ENCODE measurements at places on chromosomes 16 and 17.

DNA sequence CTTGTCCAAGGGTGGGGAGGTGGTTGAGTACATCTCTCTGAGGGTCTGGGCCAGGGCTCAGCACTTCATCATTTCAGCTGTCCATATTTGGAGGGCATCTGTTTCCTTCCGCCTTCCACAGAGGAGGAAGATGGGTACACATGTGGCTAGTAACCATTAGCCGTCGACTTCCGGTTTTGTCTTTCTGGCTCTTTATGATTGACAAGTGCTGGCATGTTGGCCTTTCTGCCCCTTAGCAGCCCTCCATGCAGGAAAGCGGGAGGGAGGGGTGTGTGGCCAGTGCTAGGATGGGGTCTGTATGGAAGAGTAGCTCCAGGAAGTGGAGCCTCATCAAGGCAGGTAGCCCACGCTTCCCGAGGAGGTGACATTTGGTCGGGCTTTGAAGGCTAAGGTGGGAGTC lies 69.6 kb downstream of the RAI1 start:
- DNase-seq = no peak

GRCh38 chr17:43601280-43602039 lies 55.3 kb upstream of the ETV4 start:
- no peak for DNase-seq

GRCh38 chr17:69117855-69118784 lies 23.6 kb downstream of the ABCA6 start:
- DNase-seq = no peak

GRCh38 chr17:39782980-39783379 lies 45.2 kb downstream of the GRB7 start:
- no peak for DNase-seq

DNA sequence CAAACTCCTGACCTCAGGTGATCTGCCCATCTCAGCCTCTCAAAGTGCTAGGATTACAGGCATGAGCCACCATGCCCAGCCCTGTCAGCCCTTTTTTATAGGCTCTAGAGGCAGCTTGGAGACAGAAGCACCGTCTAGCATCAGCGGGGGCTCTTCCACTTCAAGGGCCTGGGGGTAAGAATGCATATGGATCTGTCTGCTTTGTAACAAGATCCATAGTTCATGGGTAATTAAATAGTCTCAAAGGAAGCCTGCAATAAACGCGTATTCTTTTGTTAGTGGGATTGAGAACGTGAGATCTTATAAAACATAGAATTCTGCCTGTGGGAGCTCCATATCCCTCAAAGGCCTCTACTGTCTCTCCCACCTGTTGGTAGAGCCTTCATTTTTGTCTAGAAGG lies 142.1 kb downstream of the SHISA6 start:
- DNase-seq = no peak

GRCh38 chr17:51419476-51419875 lies 159.1 kb downstream of the UTP18 start:
- no peak for DNase-seq

DNA sequence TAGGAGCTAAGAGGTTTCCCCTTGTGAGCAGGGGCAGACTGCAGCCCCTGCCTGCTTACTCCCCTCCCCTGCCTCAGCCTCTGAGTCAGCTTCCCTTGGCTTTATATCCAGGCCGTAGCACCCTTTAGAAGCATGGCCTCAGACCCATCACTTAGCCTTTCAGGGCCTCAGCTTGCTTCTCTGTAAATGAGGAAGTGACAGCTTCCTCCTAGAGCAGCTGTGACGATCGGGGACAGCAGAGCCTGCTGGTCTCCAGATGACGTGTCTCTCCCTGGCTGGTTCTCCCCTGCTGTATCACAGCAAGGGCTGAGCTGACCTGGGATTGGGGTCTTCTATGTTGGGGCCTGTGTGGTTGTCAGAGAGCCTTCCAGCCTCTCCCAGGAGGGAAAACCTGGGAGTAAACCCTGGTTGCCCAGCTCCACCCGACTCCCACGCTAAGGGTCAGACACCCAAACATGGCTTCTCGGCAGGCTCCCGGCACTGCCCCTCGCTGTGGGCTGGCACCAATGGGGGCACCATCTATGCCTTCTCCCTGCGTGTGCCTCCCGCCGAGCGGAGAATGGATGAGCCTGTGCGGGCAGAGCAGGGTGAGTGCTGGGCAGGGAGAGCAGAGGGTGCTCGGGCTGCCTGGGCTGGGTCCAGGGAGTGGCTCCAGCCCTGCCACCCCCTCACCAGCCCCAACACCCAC lies 16.3 kb upstream of the MYO15B start:
- DNase-seq = no peak

- no peak for DNase-seq
Observed at GRCh38 chr16:24088767-24089166, 167.4 kb upstream of the CACNG3 start.

GRCh38 chr16:27486344-27486743 lies 63.4 kb downstream of the GTF3C1 start:
- no peak for DNase-seq

- DNase-seq = no peak
Observed at GRCh38 chr17:41327411-41328120, 12.1 kb upstream of the KRTAP17-1 start.

DNA sequence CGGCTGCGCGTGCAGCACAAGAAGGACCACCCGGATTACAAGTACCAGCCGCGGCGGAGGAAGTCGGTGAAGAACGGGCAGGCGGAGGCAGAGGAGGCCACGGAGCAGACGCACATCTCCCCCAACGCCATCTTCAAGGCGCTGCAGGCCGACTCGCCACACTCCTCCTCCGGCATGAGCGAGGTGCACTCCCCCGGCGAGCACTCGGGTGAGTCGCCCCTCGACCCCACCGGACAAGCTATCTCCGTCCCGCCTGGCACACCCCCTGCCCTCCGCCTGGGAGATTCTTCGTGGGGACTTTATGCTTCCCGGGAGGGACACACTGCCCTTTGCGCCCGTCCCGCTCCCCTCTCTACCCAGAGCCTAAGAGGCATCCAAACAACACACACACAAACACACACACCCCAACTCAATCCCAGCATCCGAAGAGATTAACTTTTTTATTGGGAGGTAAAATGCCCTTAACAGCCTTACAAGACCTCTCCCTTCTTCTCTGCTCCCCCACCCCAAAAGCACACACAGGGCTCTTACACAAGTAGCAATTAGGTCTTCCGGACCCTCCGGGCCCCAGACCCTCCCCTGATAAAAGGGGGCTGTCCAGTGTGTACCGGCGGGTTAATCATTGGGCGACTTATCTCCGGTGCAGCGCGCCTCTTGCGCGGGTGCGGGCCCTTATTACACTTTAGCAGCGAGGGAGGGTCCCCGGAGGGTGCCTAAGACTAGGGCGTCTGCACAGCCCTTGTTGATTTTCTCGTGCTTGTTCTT lies 2.1 kb downstream of the SOX9 start:
- DNase-seq = no peak

DNA sequence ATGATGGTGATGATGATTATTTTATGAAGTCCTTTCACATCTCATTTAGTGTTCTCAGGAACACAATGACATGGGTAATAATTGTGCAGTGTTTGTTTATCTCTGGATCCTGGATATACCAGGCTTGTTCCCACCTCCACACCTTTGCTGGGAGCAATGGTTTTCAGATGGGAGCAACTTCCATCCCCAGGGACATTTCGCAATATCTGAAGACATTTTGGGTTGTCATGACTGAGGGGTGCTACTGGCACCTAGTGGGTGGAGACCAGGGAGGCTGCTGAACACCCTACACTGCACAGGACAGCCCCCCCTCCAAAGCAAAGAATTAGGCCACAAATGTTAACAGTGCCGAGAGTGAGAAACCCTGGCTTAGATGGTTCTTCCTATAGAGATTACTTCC lies 13.5 kb upstream of the SALL1 start:
- DNase-seq = no peak

DNA sequence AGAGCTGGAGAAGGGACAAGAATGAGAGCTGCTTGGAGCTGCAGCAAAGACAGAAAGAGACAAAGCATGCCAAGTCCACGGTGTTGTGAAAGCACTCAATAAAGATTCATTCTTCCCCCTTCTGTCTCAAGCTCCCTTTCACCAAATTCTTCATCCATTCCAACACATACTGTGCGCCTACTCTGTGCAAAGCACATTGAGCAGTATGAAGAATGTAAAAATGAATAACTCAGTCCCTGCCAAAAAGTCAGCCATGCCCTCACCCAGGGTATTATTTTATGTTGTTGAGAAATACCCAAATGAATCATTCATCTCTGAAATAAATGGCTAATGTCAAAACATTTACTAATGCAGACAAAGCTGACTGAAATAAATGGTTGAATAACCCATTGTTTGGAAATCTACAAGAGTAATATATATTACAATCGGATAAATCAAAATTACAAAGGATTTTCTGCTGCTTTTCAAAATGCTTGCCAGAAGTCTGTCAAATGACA lies 282.9 kb upstream of the IRX5 start:
- DNase-seq = peak; percentile 5

GRCh38 chr17:46842835-46843234 lies 8.5 kb upstream of the WNT9B start:
- DNase-seq = no peak

GRCh38 chr16:57837305-57838125 lies 35.2 kb upstream of the KIFC3 start:
- no peak for DNase-seq

DNA sequence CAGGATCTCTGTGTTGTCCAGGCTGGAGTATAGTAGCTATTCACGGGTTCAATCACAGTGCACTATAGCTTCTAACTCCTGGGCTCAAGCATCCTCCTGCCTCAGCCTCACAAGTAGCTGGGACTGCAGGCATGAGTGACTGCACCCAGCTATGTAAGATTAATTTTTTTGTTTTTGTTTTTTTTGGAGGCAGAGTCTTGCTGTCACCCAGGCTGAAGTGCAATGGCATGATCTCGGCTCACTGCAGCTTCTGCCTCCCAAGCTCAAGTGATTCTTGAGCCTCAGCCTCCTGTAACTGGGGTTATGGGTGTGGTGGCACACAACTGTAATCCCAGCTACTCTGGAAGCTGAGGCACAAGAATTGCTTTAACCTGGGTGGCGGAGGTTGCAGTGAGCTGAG lies 15.8 kb downstream of the PPM1D start:
- DNase-seq = no peak

DNA sequence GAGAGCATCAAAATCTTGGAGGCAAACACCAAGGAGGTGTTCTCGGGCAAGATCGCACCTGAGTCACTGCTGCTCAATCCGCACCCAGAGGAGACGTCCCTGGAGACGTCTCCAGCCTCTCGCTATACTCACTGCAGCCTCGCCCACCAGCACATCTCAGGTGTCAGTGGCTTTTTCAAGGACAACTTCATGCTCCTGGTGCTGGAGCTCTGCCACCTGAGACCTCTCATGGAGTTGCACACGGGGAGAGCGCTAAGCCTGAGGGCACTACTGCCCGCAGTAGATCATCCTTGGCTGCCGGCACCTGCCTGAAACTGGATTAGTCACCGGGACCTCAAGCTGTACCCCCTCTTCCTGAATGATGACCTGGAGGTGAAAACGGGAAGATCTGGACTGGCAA lies 2.6 kb upstream of the MBTPS1 start:
- DNase-seq = no peak

DNA sequence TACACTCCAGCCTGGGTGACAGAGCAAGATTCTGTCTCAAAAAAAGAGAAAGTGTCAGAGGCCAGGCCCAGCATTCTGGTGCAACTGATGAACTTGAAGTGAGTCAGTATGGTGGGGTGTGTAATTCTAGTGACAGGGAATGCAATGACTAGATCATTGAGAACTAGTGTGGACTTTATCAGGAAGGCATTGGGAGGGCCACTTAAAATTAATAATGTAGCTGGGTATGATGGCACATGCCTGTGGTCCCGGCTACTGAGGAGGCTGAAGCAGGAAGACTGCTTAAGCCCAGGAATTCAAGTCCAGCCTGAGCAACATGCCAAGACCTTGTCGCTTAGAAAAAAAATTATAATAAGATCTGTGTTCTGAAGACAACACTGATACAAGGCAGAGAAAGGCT lies 90.8 kb downstream of the STX8 start:
- DNase-seq = no peak

DNA sequence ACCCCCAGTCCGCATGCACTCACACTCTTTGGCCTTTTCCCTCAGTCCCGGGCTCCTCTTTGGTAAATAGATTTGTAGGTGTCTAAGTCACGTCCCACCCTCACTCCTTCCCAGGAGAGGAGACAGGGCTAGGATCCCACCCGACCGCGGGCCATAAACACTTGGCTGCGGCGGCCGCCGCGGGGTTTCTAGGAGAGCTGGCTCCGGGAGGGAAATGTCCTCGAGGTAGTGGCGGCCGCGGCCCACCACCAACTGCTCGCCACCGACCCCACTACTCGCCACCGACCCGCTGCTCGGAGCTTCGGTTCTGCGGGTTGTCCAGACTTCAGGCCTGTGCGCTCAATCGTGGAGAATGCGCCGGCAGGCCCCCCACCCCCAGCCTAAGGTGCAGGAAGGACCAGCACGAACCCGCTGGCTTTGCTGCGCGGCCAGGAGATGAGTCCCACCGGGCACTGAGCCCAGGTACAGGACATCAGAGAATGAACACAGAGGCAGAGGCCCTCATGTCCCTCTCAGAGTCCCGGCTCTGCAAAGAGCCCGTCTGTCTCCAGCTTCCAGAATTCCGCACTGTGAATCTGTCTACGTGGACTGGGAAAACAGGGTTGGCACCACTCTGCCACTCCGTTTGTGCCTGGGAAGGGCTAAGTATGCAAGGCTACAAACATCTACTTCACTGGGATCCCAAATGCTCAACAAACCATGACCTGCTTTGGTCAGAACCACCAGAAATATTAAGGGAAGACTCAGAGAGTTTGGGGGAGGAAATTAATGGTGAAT lies 2.5 kb downstream of the PRAC2 start:
- no peak for DNase-seq

GRCh38 chr17:40857535-40857934 lies 9.5 kb downstream of the KRT12 start:
- DNase-seq = no peak

DNA sequence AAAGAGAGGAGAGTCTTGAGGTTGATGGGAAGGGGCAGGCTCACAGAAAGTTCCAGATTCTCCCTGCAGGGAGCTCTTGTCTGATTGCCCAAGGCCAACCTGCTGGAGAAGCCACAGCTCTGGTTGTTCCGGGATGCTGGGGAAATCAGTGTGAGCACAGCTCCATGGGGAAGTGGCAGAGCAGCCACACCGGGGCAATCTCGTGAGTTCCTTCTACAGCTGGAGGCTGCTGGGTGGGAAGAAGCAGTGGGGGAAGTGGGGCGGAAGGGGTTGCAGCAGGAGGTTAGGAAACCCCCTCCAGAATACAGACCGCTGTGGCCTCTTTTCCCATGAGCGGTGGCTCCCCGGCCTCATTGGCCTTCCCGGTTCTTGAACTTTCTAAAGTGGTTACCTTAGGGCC lies 34.0 kb downstream of the KIAA0513 start:
- DNase-seq = no peak

- peak; percentile 16 for DNase-seq
Observed at GRCh38 chr16:31487720-31488467, 5.0 kb downstream of the SLC5A2 start.

All from NCI-H2081 (cell line).